Gastroesophageal sphincter (tissue), 4 donors: ENCODE measurements at places on chromosomes 2 and 18. TPM values are rescaled to one million over a fixed set of nuclear protein-coding genes. Genes with fewer than 3 reads are reported as not detected.
A peak's percentile ranks its signal among the peaks of the same experiment; 100 is the strongest.

- peak; percentile 40 for ATAC-seq
These were observed 60.4 kb downstream of the C18orf63 start for GRCh38 chr18:74375999-74376398.

- peak; percentile 48 for ATAC-seq
These were observed 129.1 kb upstream of the SMAD2 start for GRCh38 chr18:48059455-48060010.

ALK gene
- 0.94 TPM for total RNA-seq

MOGAT1 gene
- total RNA-seq = not detected

DNA sequence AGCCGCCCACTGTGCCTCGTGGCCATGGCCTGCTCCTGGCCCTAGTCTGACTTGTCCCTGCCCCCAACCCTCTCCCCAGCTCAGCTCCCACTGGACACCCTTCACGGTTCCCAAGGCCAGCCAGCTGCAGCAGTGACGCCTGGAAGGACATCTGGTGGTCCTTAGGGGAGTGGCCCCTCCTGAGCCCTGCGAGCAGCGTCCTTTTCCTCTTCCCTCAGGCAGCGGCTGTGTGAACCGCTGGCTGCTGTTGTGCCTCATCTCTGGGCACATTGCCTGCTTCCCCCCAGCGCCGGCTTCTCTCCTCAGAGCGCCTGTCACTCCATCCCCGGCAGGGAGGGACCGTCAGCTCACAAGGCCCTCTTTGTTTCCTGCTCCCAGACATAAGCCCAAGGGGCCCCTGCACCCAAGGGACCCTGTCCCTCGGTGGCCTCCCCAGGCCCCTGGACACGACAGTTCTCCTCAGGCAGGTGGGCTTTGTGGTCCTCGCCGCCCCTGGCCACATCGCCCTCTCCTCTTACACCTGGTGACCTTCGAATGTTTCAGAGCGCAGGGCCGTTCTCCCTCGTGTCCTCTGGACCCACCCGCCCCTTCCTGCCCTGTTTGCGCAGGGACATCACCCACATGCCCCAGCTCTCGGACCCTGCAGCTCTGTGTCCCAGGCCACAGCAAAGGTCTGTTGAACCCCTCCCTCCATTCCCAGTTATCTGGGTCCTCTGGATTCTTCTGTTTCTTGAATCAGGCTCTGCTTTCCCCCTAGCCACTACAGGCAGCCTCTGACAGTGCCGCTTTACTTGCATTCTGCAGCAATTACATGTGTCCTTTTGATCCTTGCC is 35.8 kb downstream of the ANO7 start:
- ATAC-seq = peak; percentile 34

DNA sequence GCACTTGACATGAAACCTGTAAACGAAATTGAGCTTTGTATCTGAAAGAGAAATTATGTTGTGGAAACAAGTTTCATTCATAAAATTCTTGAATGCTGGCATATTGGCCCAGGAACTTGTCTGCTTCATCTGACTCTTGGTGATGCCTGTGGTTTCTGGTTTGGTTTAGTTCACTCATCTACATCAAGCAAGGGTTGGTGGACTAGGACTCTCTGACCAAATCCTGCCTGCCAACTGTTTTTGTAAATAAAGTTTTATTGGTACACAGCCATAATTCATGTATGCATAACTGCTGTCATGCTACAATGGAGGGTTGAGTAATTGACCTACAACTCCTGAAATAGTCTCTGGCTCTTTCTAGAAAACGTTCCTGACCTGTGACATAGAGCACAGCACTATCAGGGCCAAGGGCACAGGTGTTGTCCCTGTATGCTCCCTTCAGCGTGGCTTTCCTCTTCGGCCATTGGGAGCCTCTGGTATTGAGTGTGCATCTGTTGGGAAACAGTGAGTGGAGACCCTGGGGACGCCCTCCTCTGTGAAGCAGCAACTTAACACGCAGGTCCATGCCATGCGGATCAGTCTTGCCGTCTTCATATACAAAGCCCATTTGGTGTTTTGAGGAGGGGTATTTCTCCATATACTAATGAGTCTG is 226.3 kb downstream of the SH3RF3 start:
- ATAC-seq = no peak

TANK gene
- total RNA-seq = 48.3 TPM

DNA sequence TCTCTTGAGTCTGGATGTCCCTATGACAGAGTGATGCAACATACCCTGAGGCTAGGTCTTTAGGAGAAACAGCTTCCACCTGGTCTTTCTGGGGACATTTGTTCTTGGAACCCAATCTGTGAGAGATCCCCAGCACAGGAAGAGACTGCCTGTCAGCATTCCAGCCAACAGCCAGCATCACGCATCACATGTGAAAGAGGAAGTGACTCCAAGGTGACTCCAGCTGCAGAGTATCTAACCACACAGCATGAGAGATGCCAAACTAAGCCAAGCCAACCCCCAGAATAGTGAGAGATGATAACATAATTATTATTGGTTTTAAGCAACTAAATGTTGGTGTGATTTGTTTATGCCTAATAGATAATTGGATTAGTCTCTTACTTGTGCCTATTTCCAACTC is 35.7 kb downstream of the C18orf63 start:
- peak; percentile 34 for ATAC-seq

SERPINB3 gene
- total RNA-seq = 0.35 TPM

DNA sequence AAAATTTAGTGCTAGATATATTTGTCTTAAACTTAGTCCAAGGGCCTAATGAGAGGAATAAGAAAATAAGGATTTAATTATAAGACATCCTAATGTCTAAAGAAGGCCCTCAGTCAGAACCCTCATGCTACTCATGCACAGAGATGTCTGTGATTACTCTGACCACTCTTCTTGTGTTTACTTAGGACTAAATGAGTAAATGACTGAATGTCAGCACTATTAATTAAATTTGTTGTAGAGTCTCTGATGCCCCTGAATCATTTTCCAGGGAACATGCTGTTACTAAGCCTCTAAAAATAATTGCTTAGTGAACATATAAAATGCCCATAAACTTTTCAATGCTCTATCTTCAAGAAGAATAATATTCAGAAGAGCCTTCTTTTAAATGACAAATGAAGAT is 32.4 kb downstream of the GULP1 start:
- ATAC-seq = no peak

DNA sequence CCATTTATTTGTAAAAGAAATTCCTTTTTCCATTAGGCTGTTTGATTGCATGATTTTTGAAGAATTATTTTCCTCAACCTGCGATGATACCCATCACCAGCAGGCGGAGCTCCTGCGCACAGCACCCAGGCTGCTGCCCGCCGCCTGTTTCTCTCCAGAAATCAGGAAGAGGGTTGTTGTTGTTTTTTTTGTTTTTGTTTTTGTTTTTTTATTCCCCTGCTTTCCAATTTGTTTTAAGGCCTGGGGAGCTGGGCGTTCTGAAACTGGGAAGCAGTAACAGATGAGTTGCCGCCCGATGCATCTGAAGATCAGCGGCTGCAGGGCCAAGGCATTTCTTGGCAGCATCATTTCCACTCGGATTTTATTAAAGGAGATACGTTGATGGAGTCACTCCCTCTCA is 132.1 kb downstream of the MBP start:
- peak; percentile 44 for ATAC-seq

DNA sequence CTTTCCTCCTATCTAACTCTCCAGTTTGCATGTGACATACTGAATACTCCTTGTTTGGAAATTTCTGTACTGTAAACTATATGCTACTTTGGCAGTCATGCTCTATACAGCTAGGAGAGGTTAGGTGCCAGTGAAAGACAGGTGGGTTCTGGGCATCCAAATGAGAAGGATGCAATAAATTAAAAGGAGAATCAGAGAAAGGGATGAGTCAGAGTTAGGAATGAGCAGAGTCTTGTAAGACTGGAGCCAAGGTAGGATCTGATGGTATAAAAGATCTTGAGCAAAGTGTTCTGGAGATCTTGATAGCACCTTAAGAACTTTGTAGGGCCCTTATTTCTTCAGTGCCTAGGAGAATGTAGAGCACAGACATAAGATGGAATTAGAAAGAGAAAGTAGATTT is 58.7 kb upstream of the STAM2 start:
- ATAC-seq = no peak

- ATAC-seq = no peak
These were observed 518.2 kb upstream of the ZEB2 start for GRCh38 chr2:145038041-145038525.

PDE11A gene
- 0.16 TPM for total RNA-seq

CNGA3 gene
- 7.0 TPM for total RNA-seq

- peak; percentile 73 for ATAC-seq
These were observed 13.8 kb upstream of the SATB2 start for GRCh38 chr2:199471443-199472057.

- ATAC-seq = no peak
These were observed 1.5 kb downstream of the HES6 start for GRCh38 chr2:238238311-238238765.

- no peak for ATAC-seq
These were observed 103.9 kb downstream of the NEB start for GRCh38 chr2:151630372-151630771.

GRCh38 chr2:71780162-71780561 is 326.8 kb downstream of the DYSF start:
- ATAC-seq = no peak

GRCh38 chr2:238615187-238615586 is 188.5 kb downstream of the ASB1 start:
- ATAC-seq = no peak

- ATAC-seq = no peak
These were observed 286.4 kb downstream of the TXNL1 start for GRCh38 chr18:56351911-56352500.

- ATAC-seq = no peak
These were observed 40.1 kb upstream of the GPD2 start for GRCh38 chr2:156396126-156396525.

- no peak for ATAC-seq
These were observed 214.6 kb downstream of the SETBP1 start for GRCh38 chr18:44895176-44895798.

DNA sequence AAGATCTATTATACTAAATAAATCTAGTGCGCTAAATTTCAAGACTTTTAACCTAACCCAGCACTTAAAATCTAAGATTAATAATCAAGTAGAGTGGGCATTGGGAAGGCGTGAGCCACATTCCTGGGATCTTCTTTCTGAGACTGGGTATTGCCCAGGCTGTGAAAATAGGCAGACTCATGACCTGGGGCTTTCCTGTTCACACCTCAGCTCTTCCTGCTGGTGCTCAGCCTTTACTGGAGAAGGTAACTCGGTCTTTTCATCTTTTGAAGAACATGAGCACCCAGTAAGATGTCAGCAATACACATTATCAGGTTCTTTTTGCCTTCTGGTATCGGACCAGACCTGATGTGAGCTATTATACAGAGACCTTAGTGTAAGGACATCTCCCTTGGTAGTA is 500.5 kb downstream of the PLCL1 start:
- no peak for ATAC-seq

ZNF2 gene
- 3.7 TPM for total RNA-seq

KLHL41 gene
- total RNA-seq = 1.8 TPM

FBLN7 gene
- 4.2 TPM for total RNA-seq

- no peak for ATAC-seq
These were observed 27.7 kb downstream of the THOC1 start for GRCh38 chr18:240175-240574.

IL1A gene
- total RNA-seq = not detected

PARD6G gene
- 14.0 TPM for total RNA-seq

DNA sequence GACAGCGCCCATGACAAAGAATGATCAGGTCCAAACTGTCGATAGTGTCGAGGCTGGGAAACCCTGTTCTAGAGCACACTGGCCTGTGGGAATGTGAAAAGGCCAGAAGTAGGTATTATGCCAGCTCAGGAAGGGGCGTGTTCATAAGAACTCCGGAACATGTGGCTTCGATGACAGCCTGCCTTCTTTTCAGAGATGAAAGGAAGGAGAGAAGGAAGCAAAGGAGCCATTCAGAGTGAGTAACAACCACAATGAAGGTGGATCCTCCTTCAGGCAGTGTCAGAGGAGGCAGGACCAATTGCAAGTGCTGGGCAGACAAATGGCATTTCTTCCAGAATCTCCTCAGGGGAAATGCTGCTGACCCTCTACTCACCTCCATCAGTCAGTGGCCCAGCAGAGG is 58.5 kb downstream of the NCKAP5 start:
- no peak for ATAC-seq

ACP1 gene
- 115 TPM for total RNA-seq

DNA sequence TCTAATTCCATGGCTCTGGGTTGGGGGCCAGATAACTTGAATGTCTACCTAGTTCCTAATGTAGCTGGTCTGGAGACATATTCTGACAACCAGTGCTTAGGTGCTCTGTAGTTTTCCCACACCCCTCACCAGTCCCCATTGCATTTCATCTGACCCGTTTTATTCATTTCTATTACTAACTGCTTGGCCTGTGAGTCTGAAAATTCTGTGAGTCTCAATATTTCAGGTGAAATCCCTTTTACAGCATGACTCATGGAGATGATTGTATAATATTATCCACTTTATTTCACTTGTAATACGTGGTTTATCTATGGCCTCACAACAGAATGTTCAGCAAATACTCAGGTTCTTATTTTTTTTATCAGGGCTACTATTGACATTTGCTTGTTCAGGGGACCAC is 103.7 kb upstream of the UGP2 start:
- ATAC-seq = no peak

GRCh38 chr2:59080451-59081181 is 839.5 kb upstream of the FANCL start:
- ATAC-seq = no peak

UGT1A3 gene
- total RNA-seq = not detected

DNA sequence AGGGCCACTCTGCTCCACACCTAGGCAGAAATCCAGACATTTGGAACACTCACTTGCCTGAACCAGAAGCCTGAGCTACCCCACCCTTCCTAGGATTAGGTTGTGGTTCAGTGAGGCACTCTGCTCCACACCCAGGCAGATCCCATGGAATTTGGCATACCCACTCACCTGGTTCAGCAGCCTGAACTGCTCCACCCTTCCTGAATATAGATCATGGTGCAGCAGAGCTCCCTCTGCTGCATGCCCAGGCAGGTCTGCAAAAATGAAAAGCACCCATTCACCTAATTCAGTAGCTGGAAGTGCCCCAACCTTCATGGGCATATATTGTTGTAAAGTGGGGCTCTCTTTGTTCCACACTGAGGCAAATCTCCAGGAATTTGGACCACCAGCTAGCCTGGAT is 185.1 kb upstream of the CNTNAP5 start:
- ATAC-seq = no peak

GRCh38 chr2:163613266-163613731 is 122.5 kb downstream of the FIGN start:
- ATAC-seq = no peak

DNA sequence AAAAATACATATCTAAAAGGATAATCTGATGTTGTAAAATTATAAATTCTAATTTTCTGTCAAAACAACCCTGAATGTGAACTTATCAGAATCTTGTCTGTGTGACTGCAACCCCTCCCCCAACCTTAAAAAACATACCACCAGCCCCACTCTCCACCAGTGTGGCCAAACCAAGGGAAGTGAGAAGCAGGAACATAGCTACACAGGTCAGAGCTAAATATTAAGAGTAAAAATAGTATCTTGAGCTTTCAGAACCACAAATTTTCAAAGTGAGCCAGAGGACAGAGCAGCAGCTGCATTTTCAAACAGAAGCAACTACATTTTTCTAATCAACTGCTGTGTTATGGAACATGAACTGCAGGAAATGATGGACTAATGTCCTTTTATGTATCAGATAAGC is 156.7 kb downstream of the SLC4A10 start:
- ATAC-seq = no peak
